ENCODE measurements at places on chromosomes 2 and 18. TPM values are rescaled to one million over a fixed set of nuclear protein-coding genes. Genes with fewer than 3 reads are reported as not detected.

DNA sequence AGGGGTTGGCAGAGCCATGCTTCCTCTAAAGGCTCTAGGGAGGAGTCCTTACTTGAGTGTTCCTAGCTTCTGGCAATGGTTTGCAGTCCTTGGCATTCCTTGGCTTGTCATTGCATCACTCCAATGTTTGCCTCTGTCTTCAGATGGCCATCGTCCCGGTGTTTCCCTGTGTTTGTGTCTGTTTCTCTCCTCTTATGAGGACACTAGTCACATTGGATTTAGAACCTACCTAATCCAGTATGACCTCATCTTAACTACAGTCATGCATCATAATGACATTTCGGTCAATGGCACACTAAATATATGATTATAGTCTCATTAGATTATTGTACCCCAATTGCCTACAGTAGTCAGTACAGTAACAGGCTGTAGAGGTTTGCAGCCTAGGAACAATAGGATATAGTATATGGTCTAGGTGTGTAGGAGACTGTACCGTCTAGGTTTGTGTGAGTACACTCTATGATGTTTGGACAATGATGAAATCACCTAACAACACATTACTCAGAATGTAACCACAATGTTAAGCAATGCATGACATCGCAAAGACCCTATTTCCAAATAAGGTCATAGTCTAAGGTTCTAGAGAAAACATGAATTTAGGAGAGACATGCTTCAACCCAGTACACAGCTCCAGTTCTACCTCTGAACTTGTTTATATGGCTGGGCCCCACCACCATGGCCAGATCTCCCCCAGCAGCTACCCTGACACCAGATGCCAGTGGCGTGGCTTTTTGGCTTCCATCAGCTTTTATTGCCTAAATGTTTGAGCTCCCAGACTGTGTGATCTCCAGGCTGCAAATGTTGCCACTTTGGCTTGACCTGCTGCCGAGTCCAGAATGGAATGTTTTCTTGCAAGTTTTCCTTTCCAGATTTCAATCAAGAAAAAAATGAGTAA is 22.1 kb downstream of the SRD5A2 start:
- no peak for DNase-seq

GRCh38 chr2:112686348-112687217 is 34.2 kb upstream of the NT5DC4 start:
- peak; percentile 68 for DNase-seq

GRCh38 chr2:169329688-169330554 is 32.4 kb downstream of the LRP2 start:
- DNase-seq: no peak

- no peak for DNase-seq
Measured at GRCh38 chr2:98374958-98375570, 28.8 kb downstream of the CNGA3 start.

Gene PLEK
- 0.62 TPM for total RNA-seq

GRCh38 chr18:57555134-57555533 is 31.4 kb downstream of the FECH start:
- DNase-seq: no peak

Gene PLGLB1
- total RNA-seq: 0.85 TPM

Gene MEIS1
- total RNA-seq: not detected

Gene CENPO
- total RNA-seq: 44.0 TPM

DNA sequence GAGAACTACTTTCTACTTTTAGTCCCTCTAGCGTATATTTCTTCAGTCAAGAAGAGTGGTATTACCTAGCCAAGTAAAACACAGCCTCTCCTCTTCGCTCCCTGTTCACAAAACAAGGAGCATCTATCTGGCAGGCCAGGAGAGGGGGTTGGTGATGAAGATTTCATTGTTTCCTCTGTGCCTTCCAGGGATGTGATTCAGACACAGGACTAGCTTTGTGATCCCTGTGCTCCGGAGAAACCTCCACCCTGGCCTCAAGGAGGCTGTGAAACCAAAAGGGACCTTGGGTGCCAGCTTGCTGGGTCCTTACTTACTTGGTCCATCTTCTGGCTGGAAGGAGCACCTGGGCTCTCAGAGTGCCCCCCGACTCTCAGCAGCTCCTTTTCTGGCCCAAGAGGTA is 5.7 kb downstream of the RHOB start:
- no peak for DNase-seq

Gene PAIP2B
- 0.64 TPM for total RNA-seq

GRCh38 chr18:63261029-63261428 is 58.5 kb downstream of the BCL2 start:
- no peak for DNase-seq
